ENCODE measurements at places on chromosomes 1 and 21. TPM values are rescaled to one million over a fixed set of nuclear protein-coding genes. Genes with fewer than 3 reads are reported as not detected.
A peak's percentile ranks its signal among the peaks of the same experiment; 100 is the strongest.

GRCh38 chr1:222241410-222241809, 306.5 kb downstream of the HHIPL2 start:
- no peak for DNase-seq

DNA sequence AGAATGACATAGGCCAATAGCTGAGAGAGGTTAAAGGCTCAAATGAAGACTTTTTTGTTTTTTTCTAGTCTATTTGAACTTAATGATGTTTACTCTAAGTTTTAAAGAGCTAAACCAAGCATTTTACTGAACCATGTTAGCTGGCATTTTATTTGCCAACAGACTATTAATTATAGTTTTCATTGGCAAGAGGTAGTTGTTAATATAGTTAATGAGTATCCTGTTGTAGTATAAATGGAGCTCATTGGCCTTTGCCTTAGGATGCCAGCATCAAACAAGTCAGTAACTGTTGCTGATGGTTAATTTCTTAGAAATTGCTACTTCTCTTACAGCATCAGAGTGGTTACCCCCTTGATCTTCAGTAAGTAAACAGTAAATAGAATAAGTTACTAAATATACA, 339.0 kb upstream of the B3GALT2 start:
- DNase-seq = no peak

- DNase-seq = no peak
Measured at GRCh38 chr1:42679364-42679983, 2.7 kb upstream of the YBX1 start.

GRCh38 chr1:167442142-167442848, 76.0 kb downstream of the CD247 start:
- peak; percentile 81 for DNase-seq

GRCh38 chr1:71191520-71191919, 110.7 kb upstream of the ZRANB2 start:
- no peak for DNase-seq

GRCh38 chr1:17596186-17596585, 56.7 kb downstream of the ARHGEF10L start:
- DNase-seq = no peak

DNA sequence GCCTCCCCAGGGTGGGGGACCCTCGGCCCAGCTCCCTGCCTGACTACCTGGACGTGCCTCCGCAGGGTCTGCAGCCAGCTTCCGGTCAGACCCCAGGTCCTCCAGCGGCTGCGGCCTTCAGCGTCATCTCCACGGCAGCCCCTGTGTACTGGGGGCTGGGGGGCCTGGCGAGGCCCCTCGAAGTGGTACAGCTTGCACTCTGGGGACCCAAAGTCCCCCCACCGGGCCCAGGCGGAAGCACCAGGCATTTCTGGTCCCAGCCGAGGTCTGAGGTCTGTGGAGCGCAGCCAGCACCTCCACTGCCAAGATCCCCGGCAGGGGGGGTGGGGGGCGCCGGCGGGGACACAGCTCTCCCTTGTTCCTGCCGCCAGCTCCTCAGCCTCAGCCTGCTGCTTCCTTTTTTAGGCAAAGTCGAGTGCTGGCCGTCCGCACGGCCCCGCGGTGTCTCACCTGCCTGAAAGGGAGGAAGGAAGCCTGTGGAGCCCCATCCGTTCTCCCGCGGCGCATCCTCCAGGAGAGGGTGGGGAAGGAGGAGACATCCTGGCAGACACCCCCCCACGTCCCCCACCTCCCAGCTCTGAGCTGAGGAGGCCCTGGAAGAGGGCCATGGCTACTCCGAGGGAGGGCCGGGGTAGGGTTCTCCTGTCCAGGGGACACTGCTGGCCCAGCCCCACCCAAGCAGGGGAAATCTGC, 1.2 kb upstream of the VWA1 start:
- DNase-seq = peak; percentile 90

- no peak for DNase-seq
Measured at GRCh38 chr1:41616563-41616962, 132.1 kb upstream of the EDN2 start.

DNA sequence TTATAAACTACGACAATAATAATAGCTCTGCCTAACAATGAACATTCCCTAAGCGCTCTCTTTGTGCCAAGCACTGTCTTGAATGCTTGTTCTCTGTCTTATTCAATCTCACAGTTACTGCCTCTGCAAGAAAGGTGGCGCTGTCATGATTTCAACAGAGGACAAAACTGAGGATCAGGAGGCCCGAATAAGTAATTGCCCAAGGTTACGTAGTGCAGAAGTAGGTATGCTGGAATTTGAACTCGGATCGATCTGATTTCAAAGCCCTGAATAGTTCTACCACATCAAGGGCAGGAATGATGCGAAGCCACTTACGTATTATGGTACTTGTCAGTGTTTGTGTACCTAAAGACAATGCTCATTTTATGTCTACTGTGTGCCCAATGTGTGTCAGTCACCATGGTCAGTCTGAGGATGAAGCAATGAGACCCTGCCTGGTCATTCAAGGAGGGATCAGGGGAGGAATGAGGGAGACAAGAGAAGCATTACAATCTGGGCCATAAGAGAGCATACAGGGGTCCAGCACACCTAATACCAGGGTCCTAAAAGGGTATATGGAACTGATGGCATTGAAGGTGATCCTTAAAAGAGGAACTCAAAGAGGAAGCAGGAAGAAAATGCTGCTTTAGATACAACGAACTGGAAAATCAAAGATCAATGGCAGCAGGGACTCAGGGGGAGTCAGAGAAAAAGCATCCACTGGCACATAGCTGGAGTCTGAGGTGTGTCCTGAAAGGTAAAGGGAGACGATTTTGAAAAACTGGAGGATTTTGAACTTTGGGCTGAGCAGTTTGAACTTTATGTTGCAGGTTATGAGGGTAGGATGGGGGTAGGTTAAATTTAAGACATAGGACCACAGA, 389.2 kb downstream of the PLPP3 start:
- DNase-seq = no peak

GRCh38 chr1:8706291-8706690, 111.1 kb downstream of the RERE start:
- DNase-seq = no peak

DNA sequence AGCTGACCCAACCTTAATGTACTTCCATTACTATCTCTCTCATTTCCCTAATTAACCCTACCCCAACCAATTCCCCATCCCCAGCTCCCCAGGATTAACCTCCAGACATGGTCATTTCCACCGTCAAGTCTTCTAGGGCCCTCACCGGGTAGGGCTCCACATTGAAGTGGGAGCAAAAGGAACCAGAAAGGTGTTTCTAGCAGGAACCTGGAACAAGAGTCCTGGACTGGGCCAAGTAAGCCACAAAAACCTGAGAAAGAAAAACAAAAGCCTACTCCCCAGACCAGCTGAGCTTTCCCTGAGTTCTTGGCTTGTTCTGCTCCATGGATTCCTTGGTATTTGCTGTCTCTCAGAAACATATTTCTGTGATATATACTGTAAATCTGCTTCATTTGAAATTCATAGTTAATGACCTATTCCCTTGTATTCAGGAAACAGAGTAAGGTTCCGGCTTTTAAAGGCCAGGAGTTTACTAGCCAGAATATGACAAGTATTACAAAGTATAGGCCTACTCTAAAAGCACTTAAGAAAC, 58.4 kb downstream of the SYF2 start:
- peak; percentile 0 for DNase-seq

DNA sequence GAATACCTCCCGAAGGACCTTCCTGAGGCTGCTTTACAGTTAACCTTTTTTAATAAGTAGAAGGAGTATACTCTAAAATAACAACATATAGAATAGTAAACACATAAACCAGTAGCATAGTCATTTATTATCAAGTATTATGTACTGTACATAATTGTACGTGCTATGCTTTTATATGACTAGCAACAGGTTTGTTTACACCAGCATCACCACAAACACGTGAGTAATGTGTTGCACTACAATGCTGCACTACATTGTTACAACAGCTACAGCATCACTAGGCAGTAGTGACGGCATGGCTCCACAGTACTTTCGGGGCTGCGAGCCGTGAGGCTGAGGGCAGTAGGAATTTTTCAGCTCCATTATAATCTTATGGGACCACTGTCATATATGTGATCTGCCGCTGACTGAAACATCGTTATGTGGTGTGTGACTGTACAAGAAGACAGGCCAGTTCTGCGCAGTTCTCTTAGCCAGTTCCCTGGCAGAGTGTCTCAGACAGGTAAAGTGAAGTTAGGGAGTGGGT, 82.8 kb upstream of the LRRC8D start:
- DNase-seq = no peak

GRCh38 chr1:212737559-212737958, 37.9 kb upstream of the BATF3 start:
- DNase-seq = no peak

GRCh38 chr21:34340061-34340460, 23.7 kb upstream of the KCNE2 start:
- peak; percentile 18 for DNase-seq

GRCh38 chr1:42835422-42835821, 11.0 kb upstream of the ZNF691 start:
- no peak for DNase-seq

- no peak for DNase-seq
Measured at GRCh38 chr1:57881639-57882038, 457.8 kb upstream of the DAB1 start.

GRCh38 chr1:11654137-11654938, at the start of the genes FBXO2 and FBXO44:
Gene FBXO2 (minus strand): TSS chr1:11654429. CDS start chr1:11654340, 89 bp downstream.
Gene FBXO44 (plus strand): TSS chr1:11654877. CDS start chr1:11655836, 959 bp downstream.
- no peak for DNase-seq

DNA sequence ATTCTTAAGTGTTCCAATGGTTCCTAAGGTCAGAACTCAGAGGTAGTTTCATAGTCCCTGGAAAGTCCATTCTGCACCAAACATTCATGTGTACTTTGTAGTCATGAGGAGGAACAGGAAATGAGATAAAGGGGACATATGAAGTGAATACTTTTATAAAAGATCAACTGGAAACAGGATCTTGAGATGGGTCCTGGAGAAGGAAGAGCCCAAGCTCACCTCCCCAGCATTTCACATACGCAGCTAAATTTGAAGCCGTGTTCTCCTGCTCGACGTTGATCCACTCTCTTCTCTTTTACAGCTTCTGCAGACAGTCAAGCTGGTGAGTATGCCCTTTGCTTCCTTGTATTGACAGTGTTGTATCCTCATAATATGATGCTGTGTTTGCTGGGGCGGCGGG, 429 bp downstream of the FCGR2A start:
- no peak for DNase-seq

DNA sequence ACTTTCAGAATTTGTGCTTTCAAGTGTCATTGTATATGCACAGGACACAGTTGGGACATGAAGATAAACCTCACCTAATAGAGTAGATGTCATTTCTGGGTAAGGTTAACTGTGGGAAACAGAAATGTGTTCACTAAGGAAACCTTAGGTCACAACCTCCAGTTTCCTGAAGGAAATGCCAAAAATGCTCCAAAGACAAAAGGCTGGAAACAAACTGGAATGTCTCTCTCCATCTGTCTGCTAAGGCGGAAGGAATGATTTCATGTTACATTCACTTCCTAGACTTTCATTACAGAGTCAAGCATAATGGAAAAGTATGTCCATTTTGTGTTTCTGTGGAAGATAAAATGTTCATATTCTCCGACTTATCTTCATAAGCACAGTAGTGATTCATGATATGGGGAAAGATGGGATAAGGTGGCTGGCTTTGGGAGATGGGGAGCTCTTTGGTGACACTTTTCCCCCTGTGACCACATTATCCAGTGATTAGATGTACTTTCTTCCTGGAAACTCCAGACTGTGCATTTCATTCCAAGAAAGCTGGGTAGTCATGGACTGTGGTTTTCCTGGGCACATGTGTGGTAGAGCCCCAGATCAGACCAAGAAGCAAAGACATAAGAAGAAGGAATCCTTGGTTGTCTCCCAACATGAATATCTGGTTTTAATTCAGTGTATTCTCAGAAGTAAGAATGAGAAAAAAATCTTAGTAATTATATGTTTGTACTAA, 5.7 kb downstream of the S1PR1 start:
- DNase-seq = no peak

- DNase-seq = no peak
Measured at GRCh38 chr1:9728451-9729295, 77.1 kb downstream of the PIK3CD start.

- DNase-seq = no peak
Measured at GRCh38 chr1:4710592-4711415, 56.4 kb downstream of the AJAP1 start.

DNA sequence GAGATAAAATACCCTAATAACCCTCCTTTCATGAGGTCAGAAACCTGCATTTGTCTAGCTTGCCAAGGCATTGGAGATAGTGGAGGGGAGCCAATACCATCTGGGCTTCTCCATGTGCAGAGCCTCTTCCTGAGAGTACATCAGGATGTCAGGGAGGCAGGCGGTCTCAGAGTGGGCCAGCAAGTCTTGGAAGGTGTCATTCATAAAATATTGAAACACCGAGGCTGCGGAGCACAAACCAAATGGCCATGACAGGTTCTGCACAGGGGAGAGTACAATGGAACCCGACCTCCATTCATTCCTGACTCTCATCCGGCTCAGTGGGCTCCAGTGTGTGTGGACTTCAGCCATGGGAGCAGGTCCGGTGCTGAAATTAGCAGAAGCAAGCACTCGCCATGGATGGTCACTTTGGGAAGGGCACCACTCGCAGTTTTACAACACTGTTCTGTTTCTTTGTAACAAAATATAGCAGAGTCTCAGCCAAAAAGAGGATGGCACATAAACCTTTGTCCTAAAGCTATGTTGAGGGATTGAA, 446.6 kb downstream of the SIPA1L2 start:
- DNase-seq = no peak

- DNase-seq = no peak
Measured at GRCh38 chr1:111422546-111423391, 4.8 kb downstream of the OVGP1 start.

GRCh38 chr1:22237433-22238093, 94.7 kb upstream of the WNT4 start:
- DNase-seq = no peak

GRCh38 chr1:47445823-47446550, 8.1 kb downstream of the FOXD2 start:
- no peak for DNase-seq

DNA sequence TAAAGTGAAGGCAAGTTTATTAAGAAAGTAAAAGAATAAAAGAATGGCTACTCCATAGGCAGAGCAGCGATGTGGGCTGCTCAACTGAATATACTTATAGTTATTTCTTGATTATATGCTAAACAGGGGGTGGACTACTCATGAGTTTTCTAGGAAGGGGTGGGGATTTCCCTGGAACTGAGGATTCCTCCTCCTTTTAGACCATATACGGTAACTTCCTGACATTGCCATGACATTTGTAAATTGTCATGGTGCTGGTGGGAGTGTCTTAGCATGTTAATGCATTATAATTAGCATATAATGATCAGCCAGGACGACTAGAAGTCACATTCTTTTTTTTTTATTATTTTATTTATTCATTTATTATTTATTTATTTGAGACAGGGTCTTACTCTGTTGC, 46.4 kb upstream of the BARHL2 start:
- no peak for DNase-seq

GRCh38 chr1:203640117-203640516, 13.5 kb downstream of the ATP2B4 start:
- DNase-seq = no peak

Gene RIPPLY3
- total RNA-seq = not detected

Gene ISG15
- 3.8 TPM for total RNA-seq

Gene LCA5L
- not detected for total RNA-seq

Gene CD2
- total RNA-seq = 0.78 TPM

Gene CEP170
- 24.1 TPM for total RNA-seq

Gene TMEM81
- 2.3 TPM for total RNA-seq

Gene PTBP2
- total RNA-seq = 19.6 TPM

Gene ADIPOR1
- 189 TPM for total RNA-seq

Gene CNR2
- total RNA-seq = not detected

Gene LCE2A
- total RNA-seq = 569 TPM

Gene BRDT
- total RNA-seq = not detected

Gene KCNC4
- total RNA-seq = 7.4 TPM

Gene PWP2
- total RNA-seq = 3.0 TPM

Gene SLC44A3
- 10.5 TPM for total RNA-seq

Gene LCE2C
- total RNA-seq = 775 TPM

Gene CAMK1G
- total RNA-seq = not detected
